ENCODE measurements at places on chromosomes 5 and 9.

- H3K27ac ChIP-seq: no peak overlapping the region
- DNase-seq: no peak
- H3K4me1 ChIP-seq: 0 out of 2 replicates have a peak, but pooled peaks cover 3% of the 10 kb centered on the region
- no peak overlapping the region for H3K4me3 ChIP-seq
- no peaks in the 10 kb centered on the region for H3K36me3 ChIP-seq
These were observed 93.0 kb upstream of the COL5A1 start for GRCh38 chr9:134548618-134549017.

- H3K27ac ChIP-seq: no peak overlapping the region
- no peaks in the 10 kb centered on the region for H3K4me1 ChIP-seq
- no peaks in the 10 kb centered on the region for H3K27me3 ChIP-seq
- no peak for DNase-seq
These were observed 278.4 kb downstream of the ATPSCKMT start for GRCh38 chr5:9971301-9971700.

- H3K27me3 ChIP-seq: no peaks in the 10 kb centered on the region
- no peaks in the 10 kb centered on the region for H3K4me1 ChIP-seq
- no peak for DNase-seq
- H3K36me3 ChIP-seq: no peaks in the 10 kb centered on the region
These were observed 43.1 kb downstream of the RALGPS1 start for GRCh38 chr9:126957687-126958053.

- H3K27me3 ChIP-seq: no peaks in the 10 kb centered on the region
- no peaks in the 10 kb centered on the region for H3K4me1 ChIP-seq
- peaks cover 9% of the 10 kb centered on the region for H3K36me3 ChIP-seq
- no peak overlapping the region for H3K27ac ChIP-seq
These were observed 455 bp downstream of the OLFM1 start for GRCh38 chr9:135087899-135088347.

DNA sequence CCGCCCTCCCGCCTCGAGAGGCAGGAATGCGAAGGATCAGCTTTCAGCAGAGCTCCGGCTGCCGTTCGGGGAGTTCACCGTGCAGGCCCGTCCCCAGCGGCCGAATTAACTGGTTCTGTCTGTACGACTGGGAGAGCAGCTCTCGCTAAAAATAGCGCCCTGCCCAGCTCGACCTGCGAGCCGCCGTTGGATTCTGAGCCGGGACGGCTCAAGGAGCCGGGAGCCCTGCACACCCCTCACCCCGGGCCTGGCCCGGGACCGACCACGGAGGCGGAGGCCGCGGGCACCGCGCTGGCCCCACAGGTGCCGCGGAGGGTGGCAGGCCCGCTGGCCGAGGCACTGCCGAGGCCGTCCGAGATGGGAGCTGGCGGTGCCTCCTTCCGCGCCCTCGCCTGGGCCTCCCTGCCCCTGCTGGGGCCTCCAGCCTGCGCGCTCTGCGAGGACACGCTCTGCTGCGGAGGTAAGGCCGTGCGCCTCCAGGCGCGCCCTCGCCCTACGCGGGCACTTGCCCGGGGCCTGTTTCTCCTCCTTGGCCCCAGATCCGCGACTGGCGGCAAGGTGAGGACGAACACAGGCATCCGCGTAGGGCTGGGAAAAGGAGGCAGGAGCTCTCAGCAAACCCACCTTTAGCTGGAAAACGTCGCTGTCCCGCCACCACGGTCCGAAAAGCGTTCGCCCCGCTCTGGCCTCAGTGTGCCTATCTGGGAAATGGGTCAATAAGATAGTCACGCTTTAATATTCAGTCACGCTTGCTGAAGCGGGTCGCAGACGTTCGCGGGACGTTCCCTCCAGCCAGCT is 53.1 kb upstream of the DAB2IP start:
- DNase-seq: peak; percentile 81
- peaks cover 14% of the 10 kb centered on the region for H3K4me1 ChIP-seq

DNA sequence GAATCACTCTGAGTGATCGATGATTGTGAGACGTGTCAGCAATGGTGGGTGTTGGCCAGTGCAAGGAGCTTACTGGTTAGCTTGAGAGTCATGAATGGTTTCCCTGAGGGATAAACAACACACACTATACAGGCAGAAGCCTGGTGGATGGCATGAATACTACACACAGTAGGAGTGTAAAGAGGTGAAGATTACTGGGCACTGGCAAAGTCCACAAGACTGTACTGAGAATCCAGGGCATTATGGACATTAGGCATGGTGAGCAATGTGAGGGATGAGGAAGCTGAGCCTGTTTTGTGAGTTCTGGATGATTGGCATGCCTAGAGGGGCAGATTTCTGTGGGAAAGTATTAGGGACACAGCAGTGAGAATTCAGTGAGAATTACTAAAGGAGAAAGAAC is 71.3 kb downstream of the KDM4C start:
- H3K36me3 ChIP-seq: no peaks in the 10 kb centered on the region
- no peaks in the 10 kb centered on the region for H3K27me3 ChIP-seq
- H3K4me3 ChIP-seq: no peak overlapping the region
- H3K4me1 ChIP-seq: no peaks in the 10 kb centered on the region
- H3K27ac ChIP-seq: no peak overlapping the region

DNA sequence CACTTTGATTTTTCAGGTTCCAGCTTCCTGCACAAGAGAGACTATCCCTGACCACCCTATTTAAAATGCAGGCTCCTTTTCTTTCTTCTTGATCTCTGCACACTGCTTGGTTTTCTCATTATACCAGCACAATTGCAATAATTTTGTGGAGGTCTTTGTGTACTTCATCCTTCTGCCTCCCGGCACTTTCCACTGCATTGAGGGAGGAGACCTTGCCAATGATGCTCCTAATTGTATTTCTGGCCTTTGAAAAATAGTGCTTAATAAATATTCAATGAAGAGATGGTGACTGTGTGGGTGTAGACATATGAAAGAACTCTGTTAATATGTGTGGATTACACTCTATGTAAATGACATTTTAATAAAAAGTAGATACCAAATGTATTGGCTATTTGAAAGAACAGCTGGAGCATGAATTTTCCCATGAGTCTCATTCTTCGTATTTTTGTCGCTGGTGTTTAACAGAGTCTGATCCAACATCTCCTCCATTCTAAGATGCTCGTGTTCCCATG is 42.1 kb downstream of the FOXI1 start:
- no peak overlapping the region for H3K27ac ChIP-seq
- no peak overlapping the region for H3K4me3 ChIP-seq
- H3K4me1 ChIP-seq: peaks cover 3% of the 10 kb centered on the region
- DNase-seq: no peak

DNA sequence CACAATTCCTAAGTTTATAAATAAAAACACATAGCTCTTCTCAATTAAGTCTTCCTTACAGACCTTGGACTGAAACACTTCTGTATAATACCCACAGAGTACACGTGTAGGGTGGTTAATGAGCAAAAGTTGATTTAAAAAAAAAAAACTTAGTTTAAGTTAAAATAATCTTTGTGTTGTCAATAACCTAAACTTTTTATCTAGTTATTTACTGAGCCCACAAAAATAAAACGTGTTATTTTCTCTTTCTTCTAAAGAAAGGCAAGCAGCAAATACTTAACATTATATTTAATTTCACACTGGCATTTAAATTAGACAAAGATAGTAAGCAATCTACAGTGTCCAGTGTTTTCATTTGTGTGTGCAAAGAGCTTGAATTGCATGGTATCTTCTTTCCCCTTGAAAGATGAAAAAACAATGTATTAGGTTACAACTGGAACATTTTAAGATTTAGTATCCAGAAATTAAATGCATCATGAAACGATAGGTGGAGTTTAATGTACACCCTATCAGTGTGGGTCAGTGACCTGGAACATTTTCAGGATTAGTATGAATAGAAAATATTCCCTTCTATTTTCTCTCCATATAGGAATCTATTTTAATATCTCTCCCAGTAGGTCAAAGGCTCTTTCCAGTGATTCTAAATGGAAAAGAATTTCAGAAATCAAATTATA is 1014.8 kb downstream of the NR2F1-AS1 start:
- H3K27me3 ChIP-seq: no peaks in the 10 kb centered on the region
- H3K27ac ChIP-seq: no peak overlapping the region
- H3K36me3 ChIP-seq: no peaks in the 10 kb centered on the region
- DNase-seq: no peak
- no peak overlapping the region for H3K4me3 ChIP-seq

- DNase-seq: no peak
- H3K27me3 ChIP-seq: no peaks in the 10 kb centered on the region
These were observed 7.7 kb upstream of the SLC35D2 start for GRCh38 chr9:96391021-96391765.

- no peaks in the 10 kb centered on the region for H3K27me3 ChIP-seq
- H3K36me3 ChIP-seq: no peaks in the 10 kb centered on the region
- no peak overlapping the region for H3K27ac ChIP-seq
These were observed 688.3 kb upstream of the WWC1 start for GRCh38 chr5:167603135-167603534.

DNA sequence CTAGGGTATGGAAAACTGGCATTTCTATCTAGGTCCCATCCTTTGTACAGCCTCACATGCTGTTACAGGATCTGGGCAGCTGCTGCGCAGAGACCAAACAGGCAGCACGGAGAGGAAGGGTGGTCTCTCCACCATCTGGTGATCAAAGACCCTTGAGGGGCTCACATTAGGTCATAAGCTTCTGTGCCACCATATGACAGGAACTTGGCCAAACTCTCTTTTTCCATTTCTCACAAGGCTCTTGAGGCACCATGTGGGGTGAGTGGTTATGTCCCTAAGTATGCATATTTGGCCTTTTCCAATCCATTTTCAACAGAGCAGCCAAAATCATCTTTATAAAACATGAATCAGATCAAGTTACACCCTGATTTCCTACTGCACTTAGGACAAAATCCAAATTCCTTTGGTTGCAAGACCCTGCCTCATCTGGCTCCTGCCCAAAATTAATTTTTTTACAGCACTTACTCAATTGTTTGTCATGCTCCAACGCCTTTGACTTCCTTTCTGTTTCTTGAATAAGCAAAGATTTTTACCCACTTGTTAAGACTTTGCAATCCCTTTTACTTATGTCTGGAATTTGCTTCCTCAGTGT is 730.0 kb downstream of the MAT2B start:
- no peak overlapping the region for H3K4me3 ChIP-seq
- DNase-seq: no peak
- no peaks in the 10 kb centered on the region for H3K27me3 ChIP-seq
- no peaks in the 10 kb centered on the region for H3K36me3 ChIP-seq
- no peaks in the 10 kb centered on the region for H3K4me1 ChIP-seq

DNA sequence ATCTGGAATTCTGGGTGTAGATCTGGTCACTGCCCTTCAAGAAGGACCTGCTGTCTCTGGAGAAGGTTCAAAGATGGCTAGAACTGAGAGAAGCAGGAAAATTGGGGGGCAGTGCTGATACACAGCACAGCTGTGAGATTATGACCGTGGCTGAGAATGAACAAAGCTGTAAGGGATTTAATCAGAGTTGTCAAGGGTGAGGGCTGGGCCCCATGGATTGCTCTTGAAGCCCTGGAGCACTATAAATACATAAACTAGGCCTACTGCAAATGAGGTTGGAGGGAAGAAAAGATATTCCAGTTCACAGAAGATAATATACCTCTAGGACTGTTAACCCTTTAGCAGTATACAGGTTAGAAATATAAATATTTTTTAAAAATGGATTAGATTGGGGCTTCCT is 86.3 kb upstream of the KLF9 start:
- H3K4me3 ChIP-seq: no peak overlapping the region
- H3K27ac ChIP-seq: no peak overlapping the region
- DNase-seq: no peak
- 0 out of 2 replicates have a peak, but pooled peaks cover 4% of the 10 kb centered on the region for H3K4me1 ChIP-seq
